ENCODE measurements at places on chromosomes 3 and 15. TPM values are rescaled to one million over a fixed set of nuclear protein-coding genes. Genes with fewer than 3 reads are reported as not detected.

SEMA3B gene
- polyA plus RNA-seq, result not detected

NECTIN3 gene
- polyA plus RNA-seq, result 0.80 TPM

CSTA gene
- polyA plus RNA-seq, result not detected

SERPINI2 gene
- polyA plus RNA-seq, result not detected

GLCE gene
- 23.4 TPM for polyA plus RNA-seq

ATP13A3 gene
- polyA plus RNA-seq, result 8.6 TPM

IGDCC3 gene
- not detected for polyA plus RNA-seq

GPR87 gene
- not detected for polyA plus RNA-seq

CNTN3 gene
- polyA plus RNA-seq, result not detected

C3orf49 gene
- not detected for polyA plus RNA-seq

CPNE9 gene
- polyA plus RNA-seq, result not detected

TMCO5A gene
- polyA plus RNA-seq, result not detected

UNC13C gene
- polyA plus RNA-seq, result not detected

RYR3 gene
- 0.05 TPM for polyA plus RNA-seq

IGSF10 gene
- 0.07 TPM for polyA plus RNA-seq

UBP1 gene
- polyA plus RNA-seq, result 9.3 TPM

CFAP91 gene
- polyA plus RNA-seq, result not detected

HDAC11 gene
- 8.8 TPM for polyA plus RNA-seq

NR2F2 gene
- not detected for polyA plus RNA-seq

IL5RA gene
- not detected for polyA plus RNA-seq

NRROS gene
- polyA plus RNA-seq, result 7.1 TPM

CACNA1D gene
- polyA plus RNA-seq, result not detected

SLC6A20 gene
- not detected for polyA plus RNA-seq

ACTC1 gene
- polyA plus RNA-seq, result not detected

SPATA12 gene
- polyA plus RNA-seq, result not detected

AGBL1 gene
- polyA plus RNA-seq, result not detected

CFAP92 gene
- 0.28 TPM for polyA plus RNA-seq

WNT7A gene
- polyA plus RNA-seq, result not detected

KNL1 gene
- polyA plus RNA-seq, result 1.6 TPM

ECT2 gene
- 2.6 TPM for polyA plus RNA-seq

DUOX1 gene
- 1.1 TPM for polyA plus RNA-seq

MUC20 gene
- 0.47 TPM for polyA plus RNA-seq

TNIK gene
- polyA plus RNA-seq, result 22.3 TPM

FOXL2NB gene
- not detected for polyA plus RNA-seq

CLEC3B gene
- polyA plus RNA-seq, result not detected

RTP1 gene
- not detected for polyA plus RNA-seq

PDE12 gene
- 16.0 TPM for polyA plus RNA-seq

GABRG3 gene
- polyA plus RNA-seq, result not detected

MITF gene
- not detected for polyA plus RNA-seq

ADCY5 gene
- 0.15 TPM for polyA plus RNA-seq

ACKR2 gene
- polyA plus RNA-seq, result not detected

FOXB1 gene
- polyA plus RNA-seq, result 1.2 TPM

KPNA4 gene
- polyA plus RNA-seq, result 7.8 TPM

GPR62 gene
- 0.22 TPM for polyA plus RNA-seq

ULK3 gene
- 34.1 TPM for polyA plus RNA-seq

Data from CD4-positive, CD25-positive, alpha-beta regulatory T cell (primary cell).